Stimulated activated CD8-positive, alpha-beta memory T cell treated with anti-CD3 and anti-CD28 coated beads, Interleukin-15, amount 100 ng/mL, for 4 hours (primary cell): ENCODE measurements at places on chromosomes 3 and 15.

DNA sequence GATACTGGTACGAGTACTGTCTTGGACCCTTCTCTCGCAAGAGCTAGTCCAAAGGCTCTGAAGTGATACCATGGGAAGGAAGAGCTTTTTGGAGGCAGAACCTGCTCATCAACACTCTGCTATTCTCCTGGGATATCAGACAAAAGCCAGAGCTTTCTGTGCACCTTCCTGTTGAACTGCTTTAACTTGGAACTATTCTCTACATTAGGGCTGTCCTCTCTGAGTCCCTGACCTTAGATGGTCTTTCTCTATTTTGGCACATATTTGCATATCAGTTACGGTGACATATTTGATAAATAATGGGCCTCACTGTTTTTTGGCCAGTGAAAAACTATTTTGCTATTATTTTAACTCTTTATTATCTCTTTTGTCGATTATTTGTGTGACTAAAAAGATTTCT is 146.9 kb downstream of the TIGIT start:
- DNase-seq, result no peak

GRCh38 chr15:28116521-28117431 is 17.7 kb upstream of the OCA2 start:
- DNase-seq, result no peak

- no peak for DNase-seq
These were observed 46.9 kb downstream of the PIK3R4 start for GRCh38 chr3:130699765-130700164.

DNA sequence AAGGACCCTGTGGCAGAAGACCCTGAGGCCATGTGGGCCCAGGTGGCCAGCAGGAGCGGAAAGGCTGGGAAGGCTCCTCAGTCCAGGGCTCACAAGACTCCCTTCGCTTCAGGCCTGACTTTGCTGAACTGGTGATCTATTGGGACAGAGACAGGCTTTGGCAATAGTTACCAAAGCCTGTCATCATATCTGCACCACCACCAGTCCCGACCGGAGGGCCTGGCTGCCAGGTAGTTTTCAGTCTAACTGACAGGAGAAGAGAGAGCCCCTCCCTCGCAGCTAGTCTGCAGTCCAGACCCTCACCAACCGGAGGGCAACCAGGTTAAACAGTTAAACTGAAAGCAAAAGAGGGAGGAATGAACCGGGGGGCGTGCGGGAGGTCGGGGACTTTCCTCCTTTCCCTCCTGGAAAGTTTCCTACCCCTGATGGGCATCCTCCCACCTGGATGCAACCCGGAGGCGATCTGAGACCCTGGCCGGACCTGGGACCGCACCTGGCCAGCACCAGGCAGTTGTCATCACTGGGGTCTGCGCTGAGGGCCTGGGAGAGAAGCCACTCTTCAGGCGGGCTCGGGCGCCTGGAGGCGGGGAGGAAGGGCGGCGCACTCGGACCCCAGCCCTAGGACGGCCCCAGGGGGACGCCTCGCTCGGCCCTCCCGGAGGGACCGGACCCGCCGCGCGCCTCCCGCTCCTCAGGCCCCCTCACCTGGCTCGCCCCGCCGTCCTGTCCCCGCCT is 435 bp downstream of the RAB27A start:
- DNase-seq, result no peak

- peak; percentile 71 for DNase-seq
These were observed 39.3 kb upstream of the TRA2B start for GRCh38 chr3:185976977-185977678.

DNA sequence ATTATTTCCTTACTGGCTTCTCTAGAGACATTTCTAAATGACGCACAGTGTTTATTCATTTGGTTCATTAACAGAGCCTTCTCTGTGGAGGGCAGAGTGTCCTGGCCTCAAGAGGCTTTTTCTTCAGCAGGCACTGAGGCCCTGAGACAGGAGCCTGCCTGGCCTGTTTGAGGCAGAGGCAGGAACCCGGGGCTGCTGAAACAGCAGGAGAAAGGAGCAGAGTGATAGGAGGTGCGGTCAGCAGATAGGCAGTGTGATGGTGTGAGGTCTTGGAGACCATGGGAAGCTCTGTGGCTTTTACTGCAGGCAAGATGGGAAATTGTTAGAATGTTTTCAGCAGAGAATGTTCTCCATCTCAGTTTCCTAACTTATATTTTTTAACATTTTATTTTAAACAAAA is 358.2 kb downstream of the FEZF2 start:
- no peak for DNase-seq

DNA sequence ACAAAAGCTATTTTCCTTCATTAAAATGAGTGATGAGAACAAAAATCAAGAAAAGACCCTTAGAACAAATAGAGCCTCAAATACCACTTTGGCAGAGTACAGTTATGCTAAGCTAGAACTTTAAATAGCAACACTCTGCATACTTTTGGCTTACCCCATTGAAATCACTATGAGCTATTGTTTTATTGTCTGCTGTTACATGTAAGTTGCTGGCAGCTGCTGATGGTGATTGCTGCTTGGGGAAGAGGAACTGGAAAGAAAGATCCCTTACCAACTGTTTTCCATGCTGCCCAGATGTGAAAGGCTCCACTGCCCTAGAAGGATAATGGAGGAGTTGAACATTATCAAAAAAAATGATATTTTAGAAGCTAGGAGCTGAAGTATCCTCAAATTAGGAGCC is 135.4 kb downstream of the SYNPR start:
- DNase-seq, result no peak

- no peak for DNase-seq
These were observed 551.8 kb upstream of the CBLB start for GRCh38 chr3:106420628-106421027.
